Activated T-helper 2 cell treated with anti-CD3 and anti-CD28 coated beads, Interferon-gamma antibody, Interleukin-2, Interleukin-4, amounts not matched to agents 10 μg/mL and 5 μg/mL and 100 μg/mL, durations not matched to agents 14 hours and 24 hours and 36 hours (primary cell): ENCODE measurements at places on chromosomes 16 and 17.

DNA sequence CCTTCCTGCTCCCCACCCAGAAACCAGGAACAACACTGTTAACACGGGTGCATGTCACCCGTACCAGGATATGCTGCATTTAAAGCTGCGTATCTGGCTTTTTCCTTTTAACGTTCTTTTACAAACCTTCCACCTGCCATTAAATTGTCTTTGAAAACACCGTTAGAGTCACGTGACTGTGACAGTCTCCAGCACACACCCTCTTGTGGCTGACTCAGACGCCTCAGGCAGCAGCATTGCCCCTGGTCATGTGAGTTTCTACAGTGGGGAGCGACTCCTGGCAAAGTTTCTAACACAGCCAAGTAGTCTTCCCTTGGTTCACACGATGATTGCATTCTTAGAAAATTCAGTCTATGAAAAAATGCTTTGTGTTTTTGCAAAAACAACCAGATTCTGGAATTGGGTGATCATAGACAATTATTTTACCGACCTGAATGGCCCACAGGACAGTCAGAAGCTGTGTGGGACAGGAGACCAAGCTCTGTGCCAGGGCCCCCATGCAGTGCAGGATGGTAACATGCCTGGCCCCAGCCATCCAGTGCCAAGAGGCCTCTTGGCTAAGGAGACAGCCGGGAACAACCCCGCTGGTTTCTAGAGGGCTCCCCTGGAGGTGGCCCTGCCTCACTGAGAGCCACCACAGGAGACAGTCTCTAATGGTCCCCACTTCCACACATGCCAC lies 199.1 kb downstream of the KATNIP start:
- peak; percentile 23 for DNase-seq
- peaks cover 4% of the 10 kb centered on the region for H3K4me1 ChIP-seq
- H3K4me3 ChIP-seq = no peak overlapping the region
- H3K36me3 ChIP-seq = no peaks in the 10 kb centered on the region

- H3K4me3 ChIP-seq = no peak overlapping the region
- DNase-seq = no peak
- H3K27ac ChIP-seq = no peak overlapping the region
These were observed 590.6 kb downstream of the MAF start for GRCh38 chr16:79009896-79010295.

- no peaks in the 10 kb centered on the region for H3K4me1 ChIP-seq
- H3K27ac ChIP-seq = no peak overlapping the region
- peaks cover 5% of the 10 kb centered on the region for H3K27me3 ChIP-seq
- H3K36me3 ChIP-seq = no peaks in the 10 kb centered on the region
These were observed 20.6 kb downstream of the TPPP3 start for GRCh38 chr16:67372664-67373063.

- H3K27ac ChIP-seq = no peak overlapping the region
- DNase-seq = no peak
- H3K27me3 ChIP-seq = no peaks in the 10 kb centered on the region
- H3K36me3 ChIP-seq = peaks cover 79% of the 10 kb centered on the region
These were observed 7.7 kb downstream of the MSL1 start for GRCh38 chr17:40129498-40129897.

- DNase-seq = no peak
- H3K27me3 ChIP-seq = peaks cover 26% of the 10 kb centered on the region
- no peaks in the 10 kb centered on the region for H3K36me3 ChIP-seq
- no peak overlapping the region for H3K27ac ChIP-seq
- no peak overlapping the region for H3K4me3 ChIP-seq
These were observed 7.3 kb downstream of the CDH13 start for GRCh38 chr16:82633964-82634600.

- H3K27me3 ChIP-seq = no peaks in the 10 kb centered on the region
- no peak overlapping the region for H3K27ac ChIP-seq
- DNase-seq = no peak
- H3K4me3 ChIP-seq = no peak overlapping the region
- no peaks in the 10 kb centered on the region for H3K4me1 ChIP-seq
- no peaks in the 10 kb centered on the region for H3K36me3 ChIP-seq
These were observed 250.1 kb upstream of the CDH5 start for GRCh38 chr16:66116163-66117002.

- peaks cover 51% of the 10 kb centered on the region for H3K27me3 ChIP-seq
- DNase-seq = no peak
- H3K27ac ChIP-seq = no peak overlapping the region
These were observed 431 bp downstream of the TEKT3 start for GRCh38 chr17:15340966-15341365.

GRCh38 chr17:41001795-41002194 lies 2.1 kb upstream of the KRTAP3-2 start:
- H3K27me3 ChIP-seq = peaks cover 15% of the 10 kb centered on the region
- H3K27ac ChIP-seq = no peak overlapping the region
- H3K4me3 ChIP-seq = no peak overlapping the region
- no peaks in the 10 kb centered on the region for H3K36me3 ChIP-seq
- no peaks in the 10 kb centered on the region for H3K4me1 ChIP-seq

DNA sequence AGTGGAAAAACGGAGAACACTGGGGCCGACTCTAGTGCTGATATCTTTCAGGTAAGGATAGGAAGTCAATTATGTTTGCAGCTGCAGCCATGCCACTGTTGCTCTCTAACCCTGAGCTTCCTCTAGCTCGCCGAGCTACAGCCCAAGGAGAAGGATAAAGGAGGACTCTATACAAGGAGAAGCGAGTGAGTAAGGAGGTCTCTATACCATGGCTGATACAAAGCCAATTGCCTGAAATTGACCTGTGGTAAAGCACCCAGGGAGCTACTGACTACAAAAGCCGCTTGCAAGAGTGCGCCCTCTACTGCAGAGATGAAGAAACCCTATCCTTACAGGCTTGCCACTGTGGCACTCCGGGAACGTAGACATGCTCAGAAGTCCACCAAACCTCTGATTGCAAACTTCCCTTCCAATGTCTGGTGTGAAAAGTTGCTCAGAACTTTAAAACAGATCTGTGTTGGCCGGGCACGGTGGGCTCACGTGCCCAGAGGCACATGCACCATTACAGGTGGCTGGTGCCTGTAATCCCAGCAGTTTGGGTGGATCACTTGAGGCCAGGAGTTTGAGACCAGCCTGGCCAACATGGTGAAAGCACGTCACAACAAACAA lies 10.8 kb upstream of the SLC46A1 start:
- no peak overlapping the region for H3K4me3 ChIP-seq
- H3K27me3 ChIP-seq = peaks cover 18% of the 10 kb centered on the region

DNA sequence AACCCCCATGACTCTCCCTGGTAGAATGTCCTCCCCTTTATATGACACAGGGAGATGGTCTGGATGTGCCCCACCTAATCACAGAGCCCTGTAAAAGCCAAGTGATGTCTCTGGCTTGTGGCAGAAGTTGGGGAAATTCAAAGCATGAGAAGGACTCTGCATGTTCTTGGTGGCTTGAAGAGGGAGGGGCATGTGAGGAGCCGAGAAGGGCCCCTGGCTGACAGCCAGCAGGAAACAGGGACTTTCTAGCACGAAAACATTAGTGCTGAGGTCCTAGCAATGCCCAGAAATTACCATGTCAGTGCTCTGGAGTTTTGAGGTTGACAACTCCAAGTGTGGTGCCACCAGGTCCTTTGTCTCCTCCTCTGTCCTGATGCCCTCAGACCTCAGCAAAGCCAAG lies 75.9 kb downstream of the USP22 start:
- H3K27me3 ChIP-seq = peaks cover 16% of the 10 kb centered on the region
- H3K27ac ChIP-seq = no peak overlapping the region
- DNase-seq = no peak
- no peaks in the 10 kb centered on the region for H3K4me1 ChIP-seq
- H3K4me3 ChIP-seq = no peak overlapping the region

GRCh38 chr17:44197980-44198720 lies 1.5 kb downstream of the ATXN7L3 start:
- peak overlapping the region; percentile 80 for H3K27ac ChIP-seq
- peak; percentile 64 for DNase-seq
- peak overlapping the region; percentile 88 for H3K4me3 ChIP-seq
- no peaks in the 10 kb centered on the region for H3K27me3 ChIP-seq
- H3K4me1 ChIP-seq = peaks cover 32% of the 10 kb centered on the region

GRCh38 chr17:68511254-68511670 lies 968 bp upstream of the PRKAR1A start:
- H3K4me3 ChIP-seq = peak overlapping the region; percentile 60
- peaks cover 59% of the 10 kb centered on the region for H3K4me1 ChIP-seq
- H3K36me3 ChIP-seq = peaks cover 31% of the 10 kb centered on the region
- H3K27me3 ChIP-seq = no peaks in the 10 kb centered on the region
- H3K27ac ChIP-seq = peak overlapping the region; percentile 66

DNA sequence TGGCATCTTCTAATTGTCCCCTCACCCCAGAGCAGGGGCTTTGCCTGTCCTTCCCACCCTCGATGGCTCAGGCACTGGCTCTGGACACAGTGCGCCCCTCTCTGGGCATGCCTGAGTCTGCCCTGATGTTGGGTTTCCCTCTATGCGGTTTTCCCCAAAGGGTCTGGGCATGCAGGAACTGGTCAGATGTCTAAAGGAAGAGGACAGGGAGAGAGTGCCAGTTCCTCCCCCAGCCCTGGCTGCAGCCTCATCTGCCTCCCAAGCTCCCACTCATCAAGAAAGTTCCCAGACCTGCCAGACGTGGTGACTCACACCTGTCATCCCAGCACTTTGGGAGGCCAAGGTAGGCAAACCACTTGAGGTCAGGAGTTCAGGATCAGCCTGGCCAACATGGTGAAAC lies 41.3 kb upstream of the PABPN1L start:
- no peaks in the 10 kb centered on the region for H3K27me3 ChIP-seq
- H3K4me3 ChIP-seq = no peak overlapping the region
- H3K27ac ChIP-seq = no peak overlapping the region
- H3K36me3 ChIP-seq = no peaks in the 10 kb centered on the region

DNA sequence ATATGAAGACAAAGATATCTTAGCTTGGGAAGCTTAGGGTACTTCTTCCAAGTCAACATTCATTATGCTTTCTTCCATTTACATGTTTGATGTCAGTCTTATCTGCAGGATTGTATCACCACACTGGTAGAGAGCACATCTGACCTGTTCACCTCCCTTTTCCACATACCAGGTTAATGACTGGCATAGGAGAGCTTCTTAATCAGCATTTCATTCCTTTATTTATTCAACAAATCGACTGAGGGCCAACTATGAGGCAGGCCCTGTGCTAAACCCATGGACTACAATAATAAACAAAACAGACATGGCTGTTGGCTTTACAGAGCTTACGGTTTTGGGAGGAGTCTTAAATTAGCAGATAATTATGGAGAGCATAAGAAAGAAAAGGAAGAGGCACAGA lies 378.1 kb upstream of the CDH11 start:
- no peaks in the 10 kb centered on the region for H3K4me1 ChIP-seq
- H3K27me3 ChIP-seq = no peaks in the 10 kb centered on the region
- DNase-seq = no peak
- H3K27ac ChIP-seq = no peak overlapping the region
- no peak overlapping the region for H3K4me3 ChIP-seq

DNA sequence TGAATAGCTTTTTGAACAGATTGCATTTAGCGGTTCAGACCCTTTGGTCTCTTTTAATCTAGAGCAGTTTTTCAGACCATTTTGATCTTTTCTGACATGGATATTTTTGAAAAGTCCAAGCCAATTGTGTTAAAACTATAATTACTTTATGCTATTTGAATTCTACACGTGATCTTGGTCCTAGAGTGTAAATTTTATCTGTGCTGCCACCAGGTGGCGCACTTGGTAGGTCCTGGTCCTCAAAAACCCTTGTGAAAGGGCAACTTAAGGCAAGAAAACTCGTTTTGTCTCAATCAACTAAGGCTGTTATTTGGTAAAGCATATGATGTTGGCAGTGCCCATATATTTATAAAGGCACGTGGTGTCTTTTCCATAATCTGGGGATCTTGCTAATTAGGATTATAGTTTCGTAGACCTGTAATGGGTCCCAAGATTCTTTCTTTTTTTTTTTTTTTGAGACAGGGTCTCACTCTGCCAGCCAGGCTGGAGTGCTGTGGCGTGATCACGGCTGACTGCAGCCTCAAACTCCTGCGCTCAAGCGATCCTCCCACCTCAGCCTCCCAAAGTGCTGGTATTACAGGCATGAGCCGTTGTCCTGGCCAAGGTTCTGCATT lies 43.9 kb upstream of the TEX2 start:
- H3K27ac ChIP-seq = no peak overlapping the region
- no peak overlapping the region for H3K4me3 ChIP-seq
- peaks cover 2% of the 10 kb centered on the region for H3K4me1 ChIP-seq
- DNase-seq = peak; percentile 43

DNA sequence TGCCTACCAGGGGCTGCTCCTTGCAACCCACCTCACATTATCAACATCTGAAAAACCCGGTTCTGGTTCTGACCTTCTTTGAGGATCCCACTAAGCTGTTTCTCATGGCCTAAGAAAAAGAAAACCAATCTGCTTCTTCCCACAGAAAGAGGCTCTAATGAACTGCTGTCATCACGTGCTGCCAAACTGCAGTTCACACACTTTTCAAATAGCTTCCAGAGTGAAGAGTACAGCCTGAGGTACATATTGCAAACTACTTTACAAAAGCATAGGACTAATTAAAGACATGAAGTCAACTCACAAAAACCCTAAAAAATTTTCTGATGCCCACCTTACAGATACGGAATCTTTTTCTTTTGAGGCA lies 36.7 kb downstream of the SMG6 start:
- H3K27me3 ChIP-seq = no peaks in the 10 kb centered on the region

- no peaks in the 10 kb centered on the region for H3K36me3 ChIP-seq
- peak overlapping the region; percentile 78 for H3K4me3 ChIP-seq
- peaks cover 5% of the 10 kb centered on the region for H3K4me1 ChIP-seq
- peaks cover 41% of the 10 kb centered on the region for H3K27me3 ChIP-seq
- peak; percentile 67 for DNase-seq
- peak overlapping the region; percentile 41 for H3K27ac ChIP-seq
These were observed 80.9 kb downstream of the ARHGAP23 start for GRCh38 chr17:38508954-38509771.

DNA sequence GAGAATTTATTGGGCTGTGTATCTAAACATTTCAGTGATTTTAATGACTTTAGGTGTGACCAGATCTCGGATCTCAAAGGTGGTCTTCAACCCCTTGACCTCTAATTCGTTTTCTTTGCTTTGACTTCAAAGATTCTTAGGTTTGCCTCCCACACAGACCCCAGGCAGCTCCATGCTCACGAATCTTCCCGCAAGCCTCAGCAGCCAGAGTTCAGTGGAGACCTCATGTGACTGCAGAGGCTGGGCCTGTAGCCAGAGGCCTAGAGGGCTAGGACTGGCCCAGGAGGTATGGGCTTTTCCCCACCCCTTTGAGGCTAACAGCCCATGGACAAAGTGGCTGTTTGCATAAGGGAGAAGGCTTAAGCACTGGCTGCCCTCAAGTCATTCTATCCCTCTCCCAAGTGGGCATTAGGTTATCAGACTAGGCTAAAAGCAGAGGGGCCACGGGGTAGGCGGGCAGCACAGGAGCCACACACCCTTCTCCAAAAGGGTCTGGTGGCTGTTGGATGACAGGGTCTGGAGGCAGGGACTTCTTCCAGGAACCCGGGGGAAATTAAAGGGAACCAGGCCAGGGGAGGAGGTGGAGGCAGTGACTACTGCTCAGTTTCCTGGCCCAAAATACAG lies 3.0 kb downstream of the HIRIP3 start:
- H3K4me1 ChIP-seq = peaks cover 18% of the 10 kb centered on the region
- no peaks in the 10 kb centered on the region for H3K27me3 ChIP-seq
- H3K27ac ChIP-seq = no peak overlapping the region
- peaks cover 67% of the 10 kb centered on the region for H3K36me3 ChIP-seq
- H3K4me3 ChIP-seq = no peak overlapping the region

GRCh38 chr16:59905606-59906005 lies 1171.5 kb upstream of the GOT2 start:
- no peak overlapping the region for H3K4me3 ChIP-seq
- H3K36me3 ChIP-seq = no peaks in the 10 kb centered on the region
- no peaks in the 10 kb centered on the region for H3K4me1 ChIP-seq
- no peaks in the 10 kb centered on the region for H3K27me3 ChIP-seq
